ENCODE measurements at places on chromosomes 12 and 14. TPM values are rescaled to one million over a fixed set of nuclear protein-coding genes. Genes with fewer than 3 reads are reported as not detected.

DNA sequence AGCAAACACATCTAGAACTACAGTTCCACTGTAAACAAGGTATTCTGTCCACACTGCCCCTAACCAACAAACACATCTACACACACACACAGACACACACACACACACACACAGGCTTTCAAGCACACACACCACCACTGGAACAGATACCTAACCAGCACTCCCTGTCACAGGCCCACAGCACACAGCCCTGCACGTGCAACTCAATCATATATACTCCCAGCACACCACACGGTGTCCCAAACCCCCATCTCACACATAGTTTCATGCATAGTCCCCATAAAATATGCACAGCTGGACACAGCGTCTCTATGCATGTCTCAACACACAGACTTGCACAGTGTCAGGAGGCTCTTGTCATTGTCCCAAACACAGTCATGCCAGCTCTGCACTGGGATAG lies 27.6 kb downstream of the KRT8 start:
- no peak for DNase-seq

The PTPRO gene
- total RNA-seq = 3.7 TPM

- peak; percentile 58 for DNase-seq
Observed at GRCh38 chr12:11771356-11771755, 121.9 kb downstream of the ETV6 start.

DNA sequence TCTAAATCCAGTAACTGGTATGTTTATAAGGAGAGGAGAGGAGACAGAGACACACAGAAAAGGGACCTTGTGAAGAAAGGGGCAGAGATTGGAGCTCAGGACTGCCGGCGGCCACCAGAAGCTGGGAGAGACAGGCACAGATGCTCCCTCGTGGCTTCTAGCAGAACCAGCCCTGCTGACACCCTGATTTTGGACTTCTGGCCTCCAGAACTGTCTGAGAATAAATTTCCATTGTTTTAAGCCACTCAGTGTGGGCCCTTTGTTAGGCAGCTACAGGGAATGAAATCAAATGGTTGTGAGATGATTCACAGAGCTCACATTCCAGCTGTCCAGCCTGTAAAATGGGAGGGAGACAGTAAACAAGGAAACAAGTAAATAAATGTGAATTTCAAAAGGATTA lies 47.6 kb downstream of the TMEM132C start:
- no peak for DNase-seq

DNA sequence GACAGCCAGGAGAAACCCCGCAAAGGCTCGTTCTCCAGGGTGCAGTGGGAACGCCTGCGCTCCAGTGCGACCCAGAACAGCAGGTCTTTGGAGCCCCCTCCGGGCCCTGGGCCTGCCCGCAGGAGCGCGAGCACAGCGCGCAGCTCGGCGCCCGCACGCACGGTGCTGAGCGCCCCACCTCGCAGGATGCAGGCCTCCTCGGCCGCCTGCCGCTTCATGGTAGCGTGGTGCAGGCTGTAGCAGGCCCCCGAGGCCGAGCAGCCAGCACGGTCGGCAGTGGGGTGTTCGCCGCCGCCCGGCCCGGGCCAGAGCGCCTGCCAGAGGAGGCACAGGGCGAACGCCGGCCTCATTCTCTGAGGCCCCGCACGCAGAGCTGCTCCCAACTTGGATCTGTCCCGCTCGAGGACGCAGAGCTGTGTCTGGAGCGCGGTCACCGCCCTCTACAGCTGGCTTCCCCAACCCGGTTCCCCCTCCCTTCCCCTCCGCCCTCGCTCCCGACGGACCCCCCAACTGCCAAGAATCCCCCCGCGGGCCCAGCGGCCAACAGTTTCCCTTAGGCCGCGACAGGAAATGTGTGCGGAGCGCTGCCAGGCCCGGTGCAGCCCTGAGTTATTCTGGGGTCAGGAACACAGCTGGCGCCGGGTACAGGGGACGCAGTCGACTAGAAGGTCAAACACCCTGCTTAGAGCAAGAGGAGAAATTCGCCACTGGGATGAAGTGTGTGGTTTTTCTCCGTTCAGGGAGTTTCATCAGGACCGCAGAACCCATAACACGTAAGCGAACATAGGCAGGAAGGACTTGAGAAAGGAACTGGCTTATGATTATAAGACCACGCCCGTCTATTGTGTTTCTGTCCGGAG lies at the start of gene CLEC14A:
CLEC14A (minus strand) TSS at position 421 of the 860 bp plus-strand sequence; CDS start at position 350, 71 bp downstream.
- DNase-seq = no peak

DNA sequence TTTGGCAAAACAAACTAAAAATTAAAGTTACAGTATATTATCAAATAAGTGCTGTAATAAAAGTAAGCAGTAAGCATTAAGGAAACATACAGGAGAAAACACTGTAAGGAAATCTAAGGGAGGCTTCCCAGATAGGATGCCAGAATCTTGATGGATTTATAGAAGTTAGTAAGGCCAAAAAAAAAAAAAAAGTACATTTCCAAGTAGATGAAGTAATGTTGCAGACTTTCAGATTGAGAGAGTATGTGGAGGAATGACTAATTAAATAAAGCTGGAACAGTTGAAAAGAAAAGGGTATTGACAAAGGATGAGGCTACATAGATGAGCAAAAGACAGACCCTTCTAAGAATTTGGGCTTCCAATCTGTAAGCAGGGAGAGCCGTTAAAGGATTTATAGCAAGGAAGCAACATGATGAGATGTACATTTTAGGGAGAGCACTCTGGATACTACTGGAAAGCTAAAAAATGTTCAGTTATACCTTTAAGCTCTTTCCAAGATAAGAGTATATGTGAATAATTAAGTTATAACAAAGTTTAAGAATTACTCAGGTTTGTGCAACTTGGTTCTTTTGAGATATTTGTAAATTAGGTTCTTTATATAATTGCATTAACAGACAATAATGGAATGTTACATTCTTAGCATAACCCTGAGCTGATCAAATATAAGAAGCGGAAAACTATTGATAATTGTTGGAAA lies 87.5 kb upstream of the MON2 start:
- no peak for DNase-seq

DNA sequence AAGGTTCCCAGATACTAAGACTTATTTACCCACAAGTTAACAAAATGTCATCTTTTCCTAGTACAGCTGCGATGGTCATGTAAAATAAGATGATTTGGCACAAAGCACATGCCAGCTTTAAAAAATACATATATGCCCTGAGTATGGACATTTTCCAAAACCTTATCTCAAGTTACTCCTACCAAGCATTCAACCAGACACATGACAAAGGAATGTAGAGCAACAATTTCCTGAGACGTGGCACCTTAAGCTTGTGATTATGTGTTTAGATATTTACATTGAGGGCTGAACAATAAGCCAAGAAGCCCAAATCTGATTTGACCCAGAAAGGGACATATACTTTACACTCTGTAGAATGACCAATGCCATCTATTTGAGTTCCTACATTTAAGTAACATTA lies 24.5 kb upstream of the OVCH1 start:
- no peak for DNase-seq

GRCh38 chr14:64294672-64295413 lies 672 bp upstream of the ESR2 start:
- no peak for DNase-seq

The ABCD2 gene
- total RNA-seq = not detected

The KRT82 gene
- total RNA-seq = not detected

- no peak for DNase-seq
Observed at GRCh38 chr12:109626378-109627115, 53.0 kb downstream of the MVK start.

- no peak for DNase-seq
Observed at GRCh38 chr14:76330411-76331327, 45.3 kb upstream of the ESRRB start.

- DNase-seq = no peak
Observed at GRCh38 chr12:105018012-105018411, 31.9 kb downstream of the NOPCHAP1 start.

- DNase-seq = no peak
Observed at GRCh38 chr14:61636779-61637178, 58.5 kb upstream of the HIF1A start.

The SIRT4 gene
- 2.3 TPM for total RNA-seq

- DNase-seq = no peak
Observed at GRCh38 chr14:96478119-96478518, 24.1 kb upstream of the PAPOLA start.

DNA sequence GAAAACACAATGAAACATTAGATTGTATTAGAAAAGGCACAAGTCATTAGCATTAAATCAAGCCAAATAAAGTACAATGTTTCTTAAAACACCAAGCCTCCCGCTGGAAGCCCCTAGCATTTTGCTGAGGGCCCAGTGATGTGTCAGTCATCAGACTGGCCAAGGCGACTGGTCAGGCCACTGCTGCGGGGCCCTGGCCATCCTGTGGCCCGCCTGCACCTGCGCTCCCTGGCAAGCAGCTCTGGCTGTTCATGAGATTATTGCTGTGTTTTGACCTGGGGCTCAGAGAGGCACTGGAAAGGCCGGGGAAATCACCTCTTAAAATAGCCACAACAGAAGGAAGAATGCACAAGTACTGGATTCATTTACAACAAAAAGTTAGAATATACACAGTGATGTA lies 24.2 kb upstream of the AMN start:
- no peak for DNase-seq

The MYF5 gene
- total RNA-seq = not detected

- no peak for DNase-seq
Observed at GRCh38 chr14:81273961-81274575, 53.3 kb upstream of the GTF2A1 start.

DNA sequence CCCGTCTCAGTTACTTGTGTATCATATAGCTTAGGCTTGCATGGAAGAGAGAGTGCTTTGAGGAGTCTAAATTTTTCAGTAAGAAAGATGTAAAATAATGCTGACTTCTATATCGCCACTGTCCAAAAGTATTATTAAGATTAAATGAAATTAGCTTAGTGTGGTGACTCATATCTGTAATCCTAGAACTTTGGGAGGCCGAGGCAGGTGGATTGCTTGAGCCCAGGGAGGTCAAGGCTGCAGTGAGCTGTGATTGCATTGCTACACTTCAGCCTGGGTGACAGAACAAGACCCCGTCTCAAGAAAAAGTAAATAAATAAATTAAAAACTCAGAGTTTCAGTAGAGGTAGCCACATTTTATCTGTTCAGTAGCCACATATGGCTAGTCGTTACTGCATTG lies 23.3 kb downstream of the PAPOLA start:
- DNase-seq = no peak

DNA sequence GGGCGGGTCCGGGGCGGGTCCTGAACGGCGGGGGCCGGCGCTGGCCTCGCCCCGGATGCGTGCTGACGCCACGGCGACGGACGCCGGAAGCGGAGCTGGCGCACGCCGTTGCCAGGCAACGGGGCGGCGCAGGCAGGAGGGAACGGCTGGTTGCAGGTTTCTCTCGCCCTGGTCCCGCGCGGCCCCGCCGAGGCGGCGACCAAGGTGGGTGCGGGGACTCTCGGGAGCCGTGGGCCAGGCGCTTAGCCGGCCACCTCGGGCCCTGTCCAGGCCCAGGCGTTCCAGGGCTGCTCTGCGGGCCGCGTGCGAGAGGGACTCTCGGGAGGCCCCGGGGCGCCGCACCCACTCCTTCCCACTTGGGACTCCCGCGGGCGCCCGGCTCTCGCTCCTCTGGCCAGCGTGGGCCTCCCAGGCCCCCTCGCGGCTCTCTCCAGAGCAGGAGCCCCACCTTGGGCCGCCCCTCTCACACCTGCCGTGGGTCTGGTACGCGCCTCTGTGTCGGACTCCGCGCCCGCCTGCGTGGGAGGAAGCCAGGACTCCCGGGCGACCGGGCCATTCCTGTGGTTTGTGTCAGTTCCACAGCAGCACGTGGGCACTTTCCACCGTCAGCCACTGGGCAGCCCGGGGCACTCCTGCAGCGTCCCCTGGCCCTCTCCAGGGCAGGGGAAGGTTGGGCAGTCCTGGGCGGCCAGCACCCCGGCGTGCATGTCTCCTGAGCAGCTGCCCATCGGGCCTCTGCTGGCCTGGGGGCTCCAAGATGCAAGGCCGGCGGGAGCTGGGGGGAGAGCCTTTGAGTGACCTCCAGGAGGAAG lies at the start of gene CLBA1:
CLBA1 (plus strand) TSS at position 114 of the 812 bp plus-strand sequence; CDS start at position 758, 644 bp downstream.
- no peak for DNase-seq

The GDF3 gene
- not detected for total RNA-seq

The GLS2 gene
- total RNA-seq = 3.3 TPM

The RBP5 gene
- not detected for total RNA-seq

GRCh38 chr12:119385659-119386058 lies 51.1 kb downstream of the CCDC60 start:
- no peak for DNase-seq

DNA sequence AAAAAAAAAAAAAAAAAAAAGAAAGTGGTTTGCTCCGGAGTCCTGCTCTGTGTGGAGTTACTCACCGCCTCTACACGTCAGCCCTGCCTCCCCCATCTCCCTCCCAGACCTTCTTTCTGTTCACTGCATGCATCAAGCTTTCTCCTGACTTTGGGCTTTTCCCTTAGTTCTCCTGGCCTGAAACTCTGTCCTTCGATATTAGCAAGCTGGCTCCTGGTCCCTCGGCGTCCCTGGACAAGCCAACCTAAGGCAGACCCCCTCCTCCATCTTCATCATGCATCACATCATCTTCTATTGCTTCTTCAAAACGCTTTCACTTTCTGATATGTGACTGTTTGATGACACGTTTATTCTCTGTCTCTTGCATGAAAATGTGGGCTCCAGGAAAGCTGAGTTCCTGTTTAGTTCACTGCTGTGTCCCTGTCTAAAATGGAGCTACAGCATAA lies 40.6 kb downstream of the SLC15A4 start:
- DNase-seq = no peak

GRCh38 chr12:120710031-120710804 lies at the start of gene UNC119B:
UNC119B (plus strand) TSS chr12:120710458; CDS start chr12:120710475, 17 bp downstream.
- no peak for DNase-seq

GRCh38 chr12:120497524-120498150 lies 1.7 kb downstream of the DYNLL1 start:
- DNase-seq = no peak

DNA sequence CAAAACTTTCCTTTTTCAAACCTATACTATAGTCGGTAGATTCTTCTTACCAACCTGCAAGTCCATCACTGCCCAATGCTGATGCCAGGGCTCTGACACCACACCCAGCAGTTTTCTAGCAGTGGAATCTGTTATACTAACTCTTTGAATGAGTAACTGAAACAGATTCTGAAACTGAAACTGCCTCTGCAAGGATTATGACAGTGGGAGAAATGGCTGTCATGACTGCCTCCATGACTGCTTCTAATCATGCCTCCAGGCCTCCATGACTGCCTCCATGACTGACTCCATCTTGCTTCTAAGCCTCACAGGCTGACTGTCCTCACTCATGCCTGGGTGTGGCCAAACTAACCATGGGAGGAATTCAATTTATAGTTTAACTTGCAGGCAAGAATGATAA lies 29.4 kb upstream of the OXA1L start:
- DNase-seq = no peak

GRCh38 chr12:117279606-117280005 lies 81.8 kb downstream of the NOS1 start:
- DNase-seq = no peak

GRCh38 chr12:96141216-96141912 lies 52.8 kb upstream of the ELK3 start:
- DNase-seq = peak; percentile 21

GRCh38 chr12:98485792-98486340 lies 29.5 kb upstream of the TMPO start:
- no peak for DNase-seq

- no peak for DNase-seq
Observed at GRCh38 chr12:125688223-125688622, 623.0 kb downstream of the AACS start.
